RWPE1 (cell line): ENCODE measurements at places on chromosomes 6 and 20.

DNA sequence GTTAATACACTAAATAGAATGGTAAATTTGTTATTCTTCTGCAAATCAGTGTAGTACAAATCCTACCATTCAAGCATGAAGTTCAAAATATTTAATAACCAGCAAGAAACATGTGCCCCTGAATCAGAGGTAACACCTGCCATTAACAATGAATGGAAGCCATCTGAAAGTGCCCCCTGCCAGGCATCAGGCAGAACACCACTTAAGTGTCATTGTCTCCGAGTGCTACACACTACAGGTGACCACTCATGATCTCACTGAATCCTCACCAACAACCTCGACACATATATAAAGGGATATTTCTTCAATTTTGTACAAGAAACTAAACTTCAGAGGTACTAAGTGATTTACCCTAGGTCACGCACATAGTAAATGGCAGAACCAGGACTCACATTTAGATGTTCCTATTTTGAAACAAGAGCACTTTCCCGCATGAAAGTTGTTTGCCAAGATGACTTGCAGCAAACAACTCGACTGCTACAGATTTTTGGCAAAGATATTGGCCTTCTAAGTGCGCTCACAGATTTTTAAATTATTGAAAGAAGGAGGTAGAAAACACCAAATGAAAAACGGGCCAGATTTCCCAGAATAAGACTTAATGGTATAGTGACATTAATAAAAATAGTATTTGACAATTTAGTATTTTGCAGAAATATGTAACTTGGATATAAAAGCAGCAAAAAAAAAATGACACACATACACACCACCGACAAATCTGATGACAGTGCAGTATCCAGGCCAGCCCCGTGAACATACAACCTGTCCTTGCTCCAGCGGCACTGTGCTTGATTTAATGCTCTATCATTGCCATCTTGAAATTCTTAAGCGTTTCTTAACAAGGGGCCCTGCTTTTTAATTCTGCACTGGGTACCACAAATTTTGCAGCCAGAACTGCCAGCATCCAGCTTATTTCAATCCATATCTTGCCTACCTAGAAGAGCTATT lies 274.5 kb downstream of the ALDH8A1 start:
- DNase-seq: no peak

- no peak for DNase-seq
Measured at GRCh38 chr6:23499549-23499948, 626.5 kb upstream of the NRSN1 start.

GRCh38 chr20:9163251-9163650 lies 94.4 kb downstream of the PLCB4 start:
- DNase-seq: no peak

- no peak for DNase-seq
Measured at GRCh38 chr6:51814418-51814817, 273.0 kb downstream of the PKHD1 start.

- no peak for DNase-seq
Measured at GRCh38 chr20:59808729-59809381, 124.6 kb downstream of the SYCP2 start.

DNA sequence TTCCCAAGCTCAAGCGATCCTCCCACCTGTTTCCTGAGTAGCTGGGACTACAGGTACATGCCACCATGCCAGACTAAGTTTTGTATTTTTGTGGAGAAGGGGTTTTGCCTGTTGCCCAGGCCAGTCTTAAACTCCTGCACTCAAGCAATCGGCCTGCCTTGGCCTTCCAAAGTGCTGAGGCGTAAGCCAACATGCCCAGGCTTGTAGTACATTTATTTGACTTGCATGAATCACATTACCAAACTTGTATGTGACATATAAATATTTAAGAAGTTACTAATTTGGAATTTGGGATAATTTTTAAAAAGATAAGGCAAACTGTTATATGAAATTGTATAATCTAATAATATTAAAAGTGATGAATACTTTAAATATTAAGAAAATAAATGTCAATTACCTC lies 157.6 kb downstream of the MCHR2 start:
- peak; percentile 55 for DNase-seq

- DNase-seq: no peak
Measured at GRCh38 chr6:104656235-104656634, 203.5 kb downstream of the HACE1 start.

DNA sequence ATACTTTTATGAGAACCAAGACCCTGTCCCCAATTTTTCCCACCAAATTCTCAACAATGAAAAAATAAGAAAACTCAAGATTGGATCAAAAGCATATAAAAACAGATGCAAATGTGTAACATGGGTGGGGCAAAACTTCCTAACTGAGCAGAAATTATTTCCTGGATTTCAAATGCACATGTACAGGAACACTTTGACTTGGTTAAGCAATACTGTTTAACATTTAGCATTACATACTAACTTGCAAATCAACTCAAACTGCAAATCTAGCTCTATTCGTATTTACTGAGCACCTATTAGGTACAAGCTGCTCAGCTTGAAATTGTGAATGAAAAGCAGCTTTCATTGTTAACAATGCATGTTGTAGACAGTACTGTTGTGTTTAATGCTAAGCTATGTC lies 40.2 kb downstream of the BMP5 start:
- DNase-seq: no peak

- DNase-seq: no peak
Measured at GRCh38 chr6:149761438-149761837, 11.9 kb downstream of the PCMT1 start.

DNA sequence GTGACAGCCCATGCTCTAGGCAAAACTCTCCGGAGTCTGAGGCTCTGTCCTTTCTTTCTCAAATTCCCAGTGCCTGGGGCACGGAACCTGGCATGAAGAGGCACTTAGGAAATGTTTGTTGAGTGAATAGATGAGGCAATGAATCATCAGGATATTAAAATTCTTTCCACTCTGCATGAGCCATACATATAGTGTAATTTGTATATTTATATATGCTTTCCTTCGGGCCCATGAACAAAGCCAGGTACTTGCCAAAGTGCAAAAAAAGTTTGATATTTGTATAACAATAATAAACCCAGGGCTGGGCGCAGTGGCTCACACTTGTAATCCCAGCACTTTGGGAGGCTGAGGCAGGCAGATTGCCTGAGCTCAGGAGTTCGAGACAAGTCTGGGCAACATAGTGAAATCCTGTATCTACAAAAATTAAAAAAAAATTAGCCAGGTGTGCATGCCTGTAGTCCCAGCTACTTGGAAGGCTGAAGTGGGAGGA lies 212.3 kb upstream of the ZNF217 start:
- DNase-seq: peak; percentile 92
